ENCODE measurements at places on chromosomes 5 and 9.

DNA sequence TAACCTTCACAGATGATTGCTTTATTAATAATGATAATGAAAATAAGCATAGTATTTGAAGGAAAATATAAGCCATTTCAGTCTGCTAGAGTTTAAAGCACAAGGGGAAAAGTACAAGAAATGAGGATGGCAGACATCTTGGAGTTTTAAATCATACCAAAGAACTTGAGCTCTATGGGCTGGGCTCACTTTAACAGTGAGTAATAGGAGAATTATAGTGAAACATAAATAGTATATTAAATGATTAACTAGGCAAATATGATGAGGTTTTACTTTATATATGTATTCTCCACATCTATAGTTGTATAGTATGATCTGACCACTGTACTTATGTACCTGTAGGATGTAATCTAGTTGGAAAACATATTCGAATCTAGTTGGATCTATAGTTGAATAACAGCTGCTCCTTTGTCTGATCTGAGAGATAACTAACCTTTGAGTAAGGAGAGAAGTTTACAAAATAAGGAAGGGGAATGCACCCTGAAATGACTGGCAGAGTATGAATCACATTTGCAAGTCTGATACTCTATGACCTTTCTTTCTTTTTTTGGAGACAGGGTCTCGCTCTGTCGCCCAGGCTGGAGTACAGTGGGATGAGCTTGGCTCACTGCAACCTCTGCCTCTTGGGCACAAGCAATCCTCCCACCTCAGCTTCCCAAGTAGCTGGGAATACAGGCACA is 17.6 kb downstream of the MEGF9 start:
- DNase-seq = no peak

- DNase-seq = no peak
Observed at GRCh38 chr5:147168578-147169327, 66.1 kb upstream of the STK32A start.

GRCh38 chr5:124859556-124860290 is 113.3 kb upstream of the ZNF608 start:
- no peak for DNase-seq

GRCh38 chr5:164679461-164679860 is 1174.0 kb downstream of the MAT2B start:
- no peak for DNase-seq

GRCh38 chr5:158529454-158529853 is 570.3 kb downstream of the EBF1 start:
- no peak for DNase-seq

DNA sequence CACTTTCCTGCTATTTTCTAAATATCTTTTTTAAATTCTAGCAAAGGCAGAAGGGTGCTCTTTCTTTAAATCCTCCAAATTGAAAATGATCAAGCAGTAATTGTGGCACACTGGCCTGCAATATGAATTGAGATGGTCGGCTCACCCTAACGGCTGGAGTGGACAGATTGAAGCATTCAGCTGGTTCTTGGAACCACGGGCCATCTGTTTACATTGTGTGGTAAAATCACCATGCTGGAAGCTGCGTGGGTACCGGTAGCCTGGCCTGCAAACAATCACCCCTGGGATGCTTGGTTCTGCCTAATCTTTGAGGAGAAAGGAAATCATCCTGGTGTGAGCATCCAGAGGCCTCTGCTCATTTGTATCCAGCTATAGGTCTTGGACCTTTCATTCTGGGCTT is 289.3 kb downstream of the ZNF608 start:
- DNase-seq = peak; percentile 29

- DNase-seq = peak; percentile 43
Observed at GRCh38 chr5:17989567-17990563, 355.6 kb downstream of the TAF11L14 start.

- peak; percentile 53 for DNase-seq
Observed at GRCh38 chr9:119349351-119349825, 19.8 kb downstream of the BRINP1 start.

DNA sequence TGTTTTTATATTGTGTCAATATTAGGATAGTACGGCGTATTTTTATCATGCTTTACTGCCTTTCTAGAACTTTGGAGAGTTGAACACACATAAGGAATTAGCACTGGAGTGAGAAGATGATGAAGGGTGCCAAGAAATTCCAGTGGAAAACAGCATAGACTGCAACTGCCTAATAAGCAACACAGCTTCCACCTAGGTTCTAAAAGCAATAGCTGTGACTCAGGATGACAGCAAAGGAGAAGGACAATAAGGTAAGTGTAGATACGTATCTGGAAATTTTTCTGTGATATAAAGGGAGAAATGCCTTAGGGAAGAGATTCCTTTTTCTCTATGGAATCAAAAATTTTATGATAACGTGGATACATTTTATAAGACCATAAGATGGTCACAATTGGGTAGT is 7.4 kb downstream of the PTPRD start:
- no peak for DNase-seq

DNA sequence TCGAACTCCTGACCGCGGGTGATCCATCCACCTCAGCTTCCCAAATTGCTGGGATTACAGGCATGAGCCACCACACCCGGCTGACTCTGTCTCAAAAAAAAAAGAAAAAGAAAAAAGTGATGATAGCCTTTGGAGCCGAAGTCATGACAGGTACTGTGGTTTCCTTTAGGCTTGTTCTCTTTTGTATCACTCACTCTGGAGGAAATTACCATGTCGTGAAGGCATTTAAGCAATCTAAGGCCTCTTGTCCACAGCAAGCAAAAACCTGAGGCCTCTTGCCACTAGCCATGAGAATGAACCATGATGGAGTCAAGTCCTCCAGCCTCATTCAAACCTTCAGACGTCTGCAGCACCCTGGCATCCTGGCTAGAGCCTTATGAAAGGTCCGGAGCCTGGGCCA is 286.1 kb downstream of the RAB3C start:
- DNase-seq = no peak

DNA sequence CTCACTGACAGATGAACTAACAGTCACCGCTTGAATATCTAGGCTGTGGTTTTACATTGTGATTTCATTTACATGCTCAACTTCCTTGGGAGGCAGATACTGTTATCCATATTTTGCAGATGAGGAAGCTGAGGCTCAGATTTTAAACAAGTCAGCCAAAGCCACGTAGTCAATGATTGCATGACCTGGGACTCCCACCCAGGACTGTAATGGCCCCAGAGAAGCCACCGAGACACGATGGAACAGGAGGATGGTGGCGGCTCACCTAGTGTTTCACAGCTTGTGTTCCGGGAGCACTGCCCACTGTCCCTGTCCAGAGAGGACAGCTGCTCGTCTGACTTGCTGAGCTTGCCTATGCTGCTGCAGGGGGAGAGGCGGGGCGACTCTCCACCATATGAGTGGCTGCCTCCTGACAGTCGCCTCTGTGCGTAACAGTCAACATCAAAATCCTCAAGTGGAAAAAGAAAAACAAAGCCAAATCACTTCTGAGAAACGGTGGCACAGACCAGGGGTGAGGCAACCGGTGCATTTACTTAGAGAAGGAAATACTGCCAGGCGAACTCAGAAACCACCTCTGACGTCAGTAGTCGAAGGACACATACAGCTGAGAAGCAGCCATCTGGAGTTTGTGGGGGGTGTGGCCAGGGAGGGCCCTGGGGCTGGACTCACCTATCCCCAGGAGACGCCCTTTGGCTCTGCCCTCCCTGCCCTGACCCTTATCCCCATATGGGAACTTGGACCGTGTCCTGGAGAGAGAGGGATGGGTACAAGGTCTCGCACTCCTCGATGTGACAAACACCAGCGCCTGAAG is 82.5 kb downstream of the PRRT1B start:
- peak; percentile 38 for DNase-seq

- DNase-seq = no peak
Observed at GRCh38 chr5:148750614-148751013, 75.8 kb upstream of the ADRB2 start.
